Heart left ventricle (tissue), 16 donors: ENCODE measurements at places on chromosomes 4 and X.

DNA sequence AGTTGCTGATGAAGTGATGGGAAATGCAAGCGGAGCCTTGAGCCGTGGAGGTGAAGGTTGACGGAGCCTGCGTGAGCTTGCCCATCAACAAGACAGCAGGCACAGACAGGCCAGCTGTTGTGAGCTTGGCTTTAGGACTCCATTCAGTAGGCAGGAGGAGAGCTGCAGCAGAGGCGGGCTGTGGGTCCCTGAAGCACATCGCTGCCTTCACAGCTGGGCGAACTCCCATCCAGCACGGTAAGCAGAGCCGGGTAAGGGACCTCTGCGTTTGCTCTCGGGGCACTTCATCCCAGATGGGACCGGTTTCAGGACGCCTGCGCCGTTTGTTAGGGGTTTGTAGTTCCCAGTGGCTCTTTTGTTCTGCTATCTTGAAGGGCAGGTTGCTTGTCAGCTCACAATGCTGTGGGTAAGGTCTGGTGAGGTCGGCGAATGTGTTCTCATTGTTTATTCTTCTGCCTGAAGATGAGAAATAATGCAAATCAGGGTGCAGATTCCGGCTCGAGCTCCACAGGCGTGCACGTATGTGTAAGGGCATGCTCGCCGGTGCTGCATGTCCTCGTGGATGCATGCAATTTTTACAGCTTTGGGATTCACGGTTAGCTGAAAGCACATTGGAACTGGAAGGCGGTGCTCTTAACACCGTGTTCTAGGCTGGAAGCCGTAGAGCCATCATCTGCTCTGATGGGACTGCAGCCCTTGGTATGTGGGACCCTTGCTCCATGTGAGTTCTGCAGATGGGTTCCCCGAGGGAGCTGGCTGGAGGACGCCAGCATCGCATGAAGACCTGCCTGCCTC lies 54.6 kb upstream of the CLDN34 start:
- no peaks in the 10 kb centered on the region for H3K36me3 ChIP-seq
- H3K4me1 ChIP-seq = no peaks in the 10 kb centered on the region
- no peak for DNase-seq

DNA sequence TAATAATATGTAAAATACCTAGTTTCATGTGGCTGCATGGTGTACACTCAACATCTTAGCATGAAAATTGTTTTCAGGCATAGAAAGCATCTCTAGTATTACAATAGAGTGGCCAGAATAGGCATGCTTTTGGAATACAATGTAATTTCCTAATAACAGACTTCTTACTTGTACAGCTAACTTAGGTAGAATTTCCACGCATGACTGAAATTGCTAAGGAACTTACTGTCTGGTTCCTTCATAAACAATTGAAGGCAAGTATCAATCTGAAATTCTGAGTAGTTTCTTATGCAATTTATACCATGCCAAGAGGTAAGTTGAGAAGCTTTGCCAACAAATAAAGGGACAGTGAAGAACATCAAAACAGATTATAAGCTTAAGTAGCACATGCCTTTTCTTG lies 26.7 kb downstream of the SULT1E1 start:
- DNase-seq = no peak
- H3K4me1 ChIP-seq = no peaks in the 10 kb centered on the region
- H3K36me3 ChIP-seq = no peaks in the 10 kb centered on the region
- no peak overlapping the region for H3K27ac ChIP-seq
- no peak overlapping the region for H3K4me3 ChIP-seq

DNA sequence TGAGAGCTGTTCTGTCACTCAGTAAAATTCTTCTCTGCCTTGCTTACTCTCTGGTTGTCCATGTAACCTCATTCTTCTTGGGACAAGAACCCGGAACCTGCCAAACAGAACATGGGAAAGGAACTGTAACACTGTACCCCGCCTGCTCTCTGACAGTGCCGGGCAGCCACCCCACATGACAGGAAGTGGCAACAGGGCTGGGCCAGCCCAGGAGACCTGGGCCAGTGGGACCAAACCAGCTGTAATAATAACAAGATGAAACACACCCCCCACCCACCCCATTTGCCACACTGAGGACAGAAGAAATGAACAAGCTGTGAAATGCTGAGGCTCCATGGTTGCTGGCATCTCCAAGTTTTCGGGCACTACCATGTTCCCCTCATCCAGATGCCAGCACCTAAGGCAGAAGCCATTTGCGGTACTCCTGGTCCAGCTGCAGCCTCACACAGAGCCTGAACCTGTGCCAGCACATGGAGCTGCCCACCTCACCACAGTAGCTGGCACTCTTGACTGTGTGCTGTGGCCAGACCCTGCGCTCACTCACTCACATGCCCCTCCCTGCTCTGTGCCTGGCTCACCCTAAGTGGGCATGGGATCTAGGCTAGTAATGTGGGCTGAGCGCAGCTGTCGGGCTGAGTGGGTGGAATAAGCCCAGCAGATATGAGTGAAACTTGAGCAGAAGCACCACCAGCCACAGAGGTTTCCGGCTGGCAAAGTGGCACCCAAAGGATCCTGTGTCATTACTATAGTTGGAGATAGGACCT lies 126.2 kb upstream of the UGT8 start:
- H3K27ac ChIP-seq = no peak overlapping the region
- H3K36me3 ChIP-seq = no peaks in the 10 kb centered on the region
- no peaks in the 10 kb centered on the region for H3K4me1 ChIP-seq

DNA sequence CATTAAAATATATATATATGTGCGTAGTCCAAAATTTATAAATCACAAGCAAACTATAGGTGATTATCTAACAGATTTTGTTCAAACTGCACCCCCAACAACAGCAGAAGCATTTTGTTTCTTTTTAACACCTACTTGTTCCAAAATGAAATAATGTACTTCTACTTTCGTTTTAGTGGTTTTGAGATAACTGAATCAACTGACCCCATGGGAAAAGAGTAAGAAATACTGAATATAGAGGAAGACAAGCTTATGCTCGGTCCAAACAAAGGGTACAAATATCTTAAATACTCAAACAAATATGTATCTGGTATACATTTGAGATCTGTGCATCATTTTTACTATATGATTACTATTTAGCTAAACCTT lies 22.4 kb downstream of the MAP7D3 start:
- H3K27ac ChIP-seq = no peak overlapping the region
- H3K27me3 ChIP-seq = no peaks in the 10 kb centered on the region
- peaks cover 98% of the 10 kb centered on the region for H3K36me3 ChIP-seq
- DNase-seq = no peak
- no peak overlapping the region for H3K4me3 ChIP-seq
